Testis (tissue), 5 donors: ENCODE measurements at places on chromosomes 3 and 15. TPM values are rescaled to one million over a fixed set of nuclear protein-coding genes. Genes with fewer than 3 reads are reported as not detected.
A peak's percentile ranks its signal among the peaks of the same experiment; 100 is the strongest.

DNA sequence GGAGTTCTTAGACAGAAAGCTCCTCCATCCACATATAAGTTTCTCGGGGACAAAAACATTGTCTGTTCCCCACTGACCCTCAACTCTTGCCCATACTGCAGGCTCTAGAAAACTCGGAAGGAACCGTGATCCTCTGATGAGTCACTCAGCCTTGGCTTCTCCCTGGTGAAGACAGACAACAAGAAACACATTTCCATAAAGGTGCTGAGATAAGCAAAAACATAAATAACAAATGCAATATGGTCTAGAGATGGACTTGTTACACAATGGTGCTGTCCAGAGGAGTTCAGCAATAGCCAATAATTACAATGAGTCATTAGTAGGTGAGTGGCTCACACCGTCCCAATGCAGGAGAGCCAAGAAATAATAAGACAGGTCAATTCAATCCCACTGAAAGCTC is 43.7 kb downstream of the MAGI1 start:
- H3K4me1 ChIP-seq = no peaks in the 10 kb centered on the region
- H3K4me3 ChIP-seq = no peak overlapping the region
- no peak overlapping the region for H3K27ac ChIP-seq
- no peaks in the 10 kb centered on the region for H3K27me3 ChIP-seq
- no peaks in the 10 kb centered on the region for H3K36me3 ChIP-seq
- DNase-seq = no peak

- no peaks in the 10 kb centered on the region for H3K27me3 ChIP-seq
- no peak for DNase-seq
- H3K4me3 ChIP-seq = no peak overlapping the region
- H3K27ac ChIP-seq = no peak overlapping the region
Measured at GRCh38 chr3:185199671-185200070, 46.8 kb upstream of the C3orf70 start.

GRCh38 chr3:140972833-140973232 is 31.2 kb downstream of the SLC25A36 start:
- no peaks in the 10 kb centered on the region for H3K4me1 ChIP-seq
- no peak overlapping the region for H3K4me3 ChIP-seq
- DNase-seq = no peak
- no peak overlapping the region for H3K27ac ChIP-seq
- no peaks in the 10 kb centered on the region for H3K27me3 ChIP-seq
- no peaks in the 10 kb centered on the region for H3K36me3 ChIP-seq

UROC1 gene
- 0.34 TPM for polyA plus RNA-seq

DNA sequence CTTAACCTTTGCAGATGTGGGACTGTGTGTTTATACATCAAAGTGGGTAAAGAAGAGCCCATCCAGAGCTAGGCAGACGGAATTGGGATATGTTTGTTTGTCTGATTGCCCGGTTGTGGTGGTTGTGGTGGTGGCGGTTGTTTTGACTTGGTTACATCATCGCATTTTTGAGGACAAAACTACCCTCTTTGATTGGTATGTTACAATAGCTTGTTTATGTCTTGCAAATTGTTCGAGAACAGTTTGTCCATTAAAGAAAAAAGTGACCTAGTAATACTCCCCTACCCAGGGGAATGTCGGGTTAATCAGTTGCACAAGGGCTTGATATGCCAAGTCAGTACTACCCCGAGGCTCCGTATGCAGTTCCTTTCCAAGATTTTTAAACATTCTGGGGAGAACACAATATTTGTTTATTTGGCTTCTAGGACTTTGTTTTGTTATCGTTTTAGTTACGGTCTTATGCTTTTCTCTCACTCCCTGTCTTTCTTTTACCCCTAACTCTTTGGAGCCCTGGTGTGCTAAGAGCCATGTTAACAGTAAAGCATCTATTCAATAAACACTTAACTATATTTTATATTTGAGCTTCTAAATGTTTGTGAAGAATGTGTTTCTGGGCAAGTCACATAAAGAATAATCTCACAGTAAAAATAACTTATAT is 315.4 kb downstream of the LPP start:
- no peak overlapping the region for H3K27ac ChIP-seq
- H3K27me3 ChIP-seq = no peaks in the 10 kb centered on the region
- no peaks in the 10 kb centered on the region for H3K36me3 ChIP-seq
- H3K4me3 ChIP-seq = no peak overlapping the region
- peaks cover 8% of the 10 kb centered on the region for H3K4me1 ChIP-seq
- DNase-seq = peak; percentile 35

SLCO2A1 gene
- 5.3 TPM for polyA plus RNA-seq

GRCh38 chr15:87089551-87089950 is 1009.9 kb downstream of the AGBL1 start:
- H3K27ac ChIP-seq = no peak overlapping the region
- H3K36me3 ChIP-seq = no peaks in the 10 kb centered on the region
- H3K4me3 ChIP-seq = no peak overlapping the region
- no peaks in the 10 kb centered on the region for H3K27me3 ChIP-seq
- no peaks in the 10 kb centered on the region for H3K4me1 ChIP-seq

- no peak for DNase-seq
- H3K36me3 ChIP-seq = no peaks in the 10 kb centered on the region
- no peak overlapping the region for H3K27ac ChIP-seq
- no peaks in the 10 kb centered on the region for H3K4me1 ChIP-seq
- H3K27me3 ChIP-seq = no peaks in the 10 kb centered on the region
Measured at GRCh38 chr3:47772788-47773187, 8.9 kb downstream of the SMARCC1 start.

SAMD7 gene
- 0.25 TPM for polyA plus RNA-seq

- H3K27me3 ChIP-seq = no peaks in the 10 kb centered on the region
- H3K27ac ChIP-seq = no peak overlapping the region
- DNase-seq = no peak
- no peaks in the 10 kb centered on the region for H3K36me3 ChIP-seq
Measured at GRCh38 chr15:67947254-67948039, 106.7 kb upstream of the PIAS1 start.

GRCh38 chr3:188513662-188514328 is 359.8 kb downstream of the LPP start:
- no peaks in the 10 kb centered on the region for H3K4me1 ChIP-seq
- no peak overlapping the region for H3K27ac ChIP-seq
- H3K27me3 ChIP-seq = no peaks in the 10 kb centered on the region
- H3K4me3 ChIP-seq = no peak overlapping the region
- H3K36me3 ChIP-seq = no peaks in the 10 kb centered on the region

GRCh38 chr3:174505266-174505665 is 353.9 kb upstream of the NAALADL2 start:
- H3K4me1 ChIP-seq = no peaks in the 10 kb centered on the region
- no peak overlapping the region for H3K4me3 ChIP-seq
- no peaks in the 10 kb centered on the region for H3K27me3 ChIP-seq
- no peak for DNase-seq
- no peaks in the 10 kb centered on the region for H3K36me3 ChIP-seq
- H3K27ac ChIP-seq = no peak overlapping the region

DNA sequence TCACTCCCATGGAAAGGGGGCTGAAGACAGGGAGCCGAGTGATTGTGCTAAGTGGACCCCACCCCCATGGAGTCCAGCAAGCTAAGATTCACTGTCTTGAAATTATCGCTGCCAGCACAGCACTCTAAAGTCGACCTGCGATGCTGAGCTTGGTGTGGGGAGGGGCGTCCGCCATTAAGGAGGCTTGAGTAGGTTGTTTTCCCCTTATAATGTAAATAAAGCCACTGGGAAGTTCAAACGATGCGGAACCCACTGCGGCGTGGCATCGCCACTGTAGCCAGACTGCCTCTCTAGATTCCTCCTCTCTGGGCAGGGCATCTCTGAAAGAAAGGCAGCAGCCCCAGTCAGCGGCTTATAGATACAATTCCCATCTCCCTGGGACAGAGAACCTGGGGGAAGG is 10.9 kb upstream of the SRGAP3 start:
- H3K4me1 ChIP-seq = no peaks in the 10 kb centered on the region
- DNase-seq = no peak
- no peaks in the 10 kb centered on the region for H3K27me3 ChIP-seq
- no peak overlapping the region for H3K27ac ChIP-seq
- H3K36me3 ChIP-seq = no peaks in the 10 kb centered on the region

GRCh38 chr3:112460519-112461195 is 38.6 kb downstream of the BTLA start:
- no peaks in the 10 kb centered on the region for H3K4me1 ChIP-seq
- no peak overlapping the region for H3K4me3 ChIP-seq
- no peaks in the 10 kb centered on the region for H3K36me3 ChIP-seq
- H3K27ac ChIP-seq = no peak overlapping the region

- peaks cover 4% of the 10 kb centered on the region for H3K4me1 ChIP-seq
- DNase-seq = no peak
- no peak overlapping the region for H3K27ac ChIP-seq
- H3K4me3 ChIP-seq = no peak overlapping the region
- no peaks in the 10 kb centered on the region for H3K27me3 ChIP-seq
Measured at GRCh38 chr15:45399381-45400212, 21.3 kb upstream of the GATM start.

DNA sequence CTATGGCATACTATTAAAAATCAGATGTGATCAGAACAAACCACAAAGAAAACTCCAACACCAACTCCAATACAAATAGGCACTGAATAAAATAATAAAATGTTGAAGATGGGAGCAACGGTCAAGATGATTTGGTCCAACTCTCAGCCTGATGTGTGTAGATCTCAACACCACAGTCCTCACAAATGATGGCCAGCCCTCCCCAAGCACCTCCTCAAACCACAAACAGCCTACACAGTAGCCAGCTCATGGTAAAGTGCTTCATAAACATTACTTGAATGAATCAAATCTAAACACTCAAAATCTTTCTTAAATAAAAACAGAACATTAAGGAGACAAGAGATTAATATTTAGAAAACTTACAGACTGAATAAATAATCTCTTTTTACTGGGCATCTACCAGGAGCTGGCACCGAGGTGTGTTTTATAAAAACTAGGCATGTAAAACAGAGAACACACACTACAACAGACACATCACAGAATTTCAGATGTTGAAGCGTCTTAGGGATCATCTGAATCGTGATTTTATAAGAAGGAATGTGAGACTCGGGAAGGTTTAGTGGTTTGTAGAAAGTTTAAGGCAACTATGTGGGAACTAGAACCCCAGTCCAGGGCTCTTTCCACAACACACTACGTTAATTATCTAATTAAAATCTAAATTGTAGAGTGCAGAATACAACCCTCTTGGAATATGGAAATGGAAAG is 102.4 kb downstream of the MYLK start:
- H3K36me3 ChIP-seq = no peaks in the 10 kb centered on the region
- H3K4me1 ChIP-seq = no peaks in the 10 kb centered on the region
- H3K27me3 ChIP-seq = no peaks in the 10 kb centered on the region
- no peak overlapping the region for H3K4me3 ChIP-seq
- H3K27ac ChIP-seq = no peak overlapping the region

CPN2 gene
- polyA plus RNA-seq = 0.36 TPM

GRCh38 chr15:70047386-70048197 is 50.1 kb downstream of the TLE3 start:
- H3K27ac ChIP-seq = no peak overlapping the region
- no peak overlapping the region for H3K4me3 ChIP-seq
- H3K36me3 ChIP-seq = no peaks in the 10 kb centered on the region
- no peaks in the 10 kb centered on the region for H3K27me3 ChIP-seq

CKMT1A gene
- 1.4 TPM for polyA plus RNA-seq
